Stimulated activated CD4-positive, alpha-beta T cell treated with anti-CD3 and anti-CD28 coated beads, TNF-alpha, amount 100 ng/mL, for 1 hour (primary cell): ENCODE measurements at places on chromosomes 7 and 10.
A peak's percentile ranks its signal among the peaks of the same experiment; 100 is the strongest.

GRCh38 chr10:44985175-44985681 is 6.6 kb upstream of the DEPP1 start:
- DNase-seq = no peak

GRCh38 chr7:38740041-38740440 is 108.9 kb upstream of the AMPH start:
- no peak for DNase-seq

DNA sequence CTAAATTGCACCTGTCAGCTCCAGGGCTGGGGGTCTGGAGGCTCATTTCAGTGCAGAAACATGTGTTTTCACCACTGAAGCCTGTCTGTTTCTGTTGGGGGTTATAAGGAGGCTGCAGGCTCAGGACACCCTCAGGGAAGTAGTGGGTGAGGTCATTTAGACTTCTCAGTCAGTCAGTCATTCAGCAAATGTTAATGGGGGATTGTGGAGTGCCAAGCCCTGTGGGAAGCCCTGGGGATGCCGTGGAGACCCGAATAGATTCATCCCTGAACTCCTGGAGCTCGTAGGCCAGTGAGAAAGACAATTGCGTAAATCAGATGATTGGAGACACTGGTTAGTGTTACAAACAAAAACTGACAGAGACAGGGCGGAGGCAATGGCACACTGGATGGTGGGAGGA is 19.2 kb downstream of the LHPP start:
- DNase-seq = no peak

- DNase-seq = no peak
Observed at GRCh38 chr7:29443552-29443951, 120.1 kb upstream of the PRR15 start.

DNA sequence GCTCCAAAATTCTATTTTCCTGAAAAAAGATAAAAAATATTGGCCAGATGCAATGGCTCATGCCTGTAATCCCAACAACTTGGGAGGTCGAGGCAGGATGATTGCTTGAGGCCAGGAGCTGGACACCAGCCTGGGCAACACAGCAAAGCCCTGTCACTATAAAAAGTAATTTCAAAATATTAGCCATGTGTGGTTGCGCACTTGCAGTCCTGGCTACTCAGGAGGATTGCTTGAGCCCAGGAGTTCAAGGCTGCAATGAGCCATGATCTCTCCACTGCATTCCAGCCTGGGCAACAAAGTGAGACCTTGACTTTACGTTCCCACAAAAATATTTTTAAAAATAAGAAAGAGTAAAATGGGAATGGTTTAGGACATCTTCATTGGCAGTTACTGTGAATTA is 104.1 kb upstream of the AFAP1L2 start:
- no peak for DNase-seq

- DNase-seq = no peak
Observed at GRCh38 chr7:156544919-156545715, 95.5 kb upstream of the RNF32 start.

DNA sequence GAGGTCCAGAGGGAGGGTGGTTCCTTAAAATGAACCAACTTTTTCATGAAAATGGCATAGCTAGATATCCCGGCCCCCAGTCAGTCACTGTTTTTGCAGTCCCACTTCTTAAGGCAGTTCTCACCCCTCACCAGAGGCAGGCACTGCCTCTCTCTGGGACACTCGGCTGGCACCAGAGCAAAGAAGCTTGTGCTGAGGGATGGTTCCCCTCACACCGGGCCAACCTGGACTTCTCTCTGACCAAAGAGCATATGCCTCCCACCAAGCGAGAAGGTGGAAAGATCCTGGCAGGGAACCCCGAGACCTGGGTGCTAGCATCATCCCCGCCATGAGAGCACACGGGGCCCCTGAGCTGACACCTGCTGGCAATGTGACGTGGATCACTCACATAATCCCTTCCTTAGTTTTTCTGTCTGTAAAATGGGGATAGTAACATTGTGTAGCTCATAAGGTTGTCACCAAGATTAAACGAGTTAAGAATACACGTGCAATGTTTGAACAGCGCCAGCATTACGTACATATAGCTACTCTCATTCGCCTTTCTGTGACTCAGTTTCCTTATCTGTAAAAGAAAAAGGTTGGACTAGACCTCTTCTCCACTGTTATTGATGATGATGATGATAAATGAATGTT is 88.5 kb downstream of the PARP12 start:
- DNase-seq = no peak

- no peak for DNase-seq
Observed at GRCh38 chr10:92125144-92125543, 165.7 kb downstream of the CPEB3 start.

DNA sequence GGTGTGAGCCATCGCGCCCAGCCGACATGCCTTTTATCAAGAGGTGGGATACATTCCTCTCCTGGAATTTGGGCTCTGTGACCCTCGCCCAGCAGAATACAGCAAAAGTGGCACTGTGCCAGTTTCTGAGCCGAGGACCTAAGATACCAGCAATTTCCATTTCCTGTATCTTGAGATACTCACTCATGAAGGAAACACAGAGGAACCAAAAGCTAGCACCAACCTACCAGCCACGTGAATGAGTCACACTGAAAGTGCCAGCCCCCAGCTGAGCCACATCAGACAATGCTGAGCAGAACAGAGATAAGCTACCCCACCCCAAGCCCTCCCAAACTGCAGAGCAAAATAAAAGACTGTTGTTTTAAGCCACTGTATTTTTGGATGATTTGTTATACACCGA is 56.3 kb downstream of the CACUL1 start:
- DNase-seq = peak; percentile 72

- peak; percentile 24 for DNase-seq
Observed at GRCh38 chr10:91798649-91799611, 704 bp downstream of the TNKS2 start.

- DNase-seq = no peak
Observed at GRCh38 chr10:98431016-98431415, 15.7 kb downstream of the HPS1 start.

GRCh38 chr10:112875476-112876267 is 74.4 kb upstream of the TCF7L2 start:
- no peak for DNase-seq

GRCh38 chr7:42972699-42973500 is 40.7 kb downstream of the MRPL32 start:
- DNase-seq = no peak

DNA sequence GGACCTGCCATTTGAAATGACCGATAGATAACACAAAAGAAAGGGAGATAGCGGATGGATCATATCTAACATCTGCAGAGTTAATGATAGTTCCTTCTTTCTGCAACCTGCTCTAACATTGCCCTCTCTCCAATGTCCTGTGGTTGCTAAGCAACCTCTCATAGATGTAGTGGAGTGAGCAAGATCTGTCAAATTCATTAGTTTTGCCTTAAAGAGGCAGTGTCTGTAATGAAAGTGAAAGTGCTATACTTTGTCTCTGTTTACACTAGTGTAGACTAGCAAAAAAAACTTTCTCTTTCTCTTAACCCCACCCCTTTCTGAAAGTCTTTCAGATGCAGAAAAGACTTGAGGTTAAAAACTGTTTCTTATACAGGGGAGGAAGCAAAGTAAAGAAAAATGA is 1196.9 kb downstream of the SORCS3 start:
- DNase-seq = no peak

- DNase-seq = no peak
Observed at GRCh38 chr10:20087353-20087752, 271.1 kb downstream of the PLXDC2 start.

DNA sequence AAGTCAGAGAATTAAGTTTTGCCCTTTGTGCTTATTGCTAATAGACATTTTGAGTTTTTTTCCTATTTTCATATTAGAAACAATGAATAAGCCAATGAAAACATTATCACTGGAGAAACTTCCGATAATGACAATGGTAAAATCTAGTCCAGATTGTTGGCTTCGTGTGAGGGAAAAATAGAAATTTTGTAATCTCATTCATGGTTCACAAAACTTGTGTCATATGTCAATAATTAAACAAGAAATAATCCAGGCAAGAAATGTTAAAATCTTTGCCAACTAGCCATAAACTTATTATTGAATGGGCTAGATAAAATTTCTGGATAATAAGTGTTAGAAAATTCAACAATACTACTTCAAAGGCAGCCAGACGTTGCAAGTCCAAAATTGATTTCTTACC is 36.6 kb downstream of the RNLS start:
- no peak for DNase-seq

DNA sequence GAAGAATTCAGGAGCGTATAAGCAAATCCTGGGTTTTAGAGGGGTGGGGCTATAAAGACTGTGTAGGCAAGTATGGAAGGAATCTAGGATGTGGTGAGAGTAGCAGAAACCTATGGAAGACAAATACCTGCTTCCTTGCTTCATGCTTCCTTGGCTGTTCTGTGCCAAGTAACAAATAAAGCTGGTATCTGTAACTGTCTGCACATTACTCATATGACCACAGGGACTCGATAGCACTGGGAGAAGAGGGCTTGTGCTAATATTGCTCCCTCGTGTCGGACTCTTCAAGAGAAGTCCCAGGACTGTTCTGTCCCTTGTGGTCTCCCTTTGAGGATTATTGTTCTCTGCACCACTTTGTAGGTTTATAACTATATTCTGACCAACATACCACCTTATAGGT is 11.5 kb upstream of the GIMAP7 start:
- DNase-seq = no peak

DNA sequence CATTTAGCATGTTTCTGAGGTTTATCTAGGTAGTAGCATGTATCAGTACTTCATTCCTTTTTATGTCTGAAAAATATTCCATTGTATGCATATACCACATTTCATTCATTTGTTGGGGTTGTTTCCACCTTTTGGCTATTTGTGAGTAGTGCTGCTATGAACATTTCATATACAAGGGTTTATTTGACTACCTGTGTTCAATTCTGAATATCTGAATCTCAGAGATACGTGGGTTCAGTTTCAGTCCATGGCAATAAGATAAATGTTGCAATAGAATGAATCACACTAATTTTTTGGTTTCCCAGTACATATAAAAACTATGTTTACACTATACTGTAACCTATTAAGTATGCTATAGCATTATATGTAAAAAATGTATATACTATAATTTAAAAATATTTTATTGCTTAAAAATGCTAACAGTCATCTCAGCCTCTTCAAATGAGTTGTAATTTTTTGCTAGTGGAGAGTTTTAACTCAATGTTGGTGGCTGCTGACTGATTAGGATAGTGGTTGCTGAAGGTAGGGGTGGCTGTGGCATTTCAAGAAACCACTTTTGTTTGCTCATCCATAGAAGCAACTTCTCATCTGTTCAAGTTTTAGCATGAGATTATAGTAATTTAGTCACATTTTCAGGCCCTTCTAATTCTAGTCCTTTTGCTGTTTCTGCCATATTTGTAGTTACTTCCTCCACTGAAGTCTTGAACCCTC is 13.9 kb downstream of the PLEKHA1 start:
- DNase-seq = no peak

GRCh38 chr10:81603106-81603620 is 271.8 kb upstream of the NRG3 start:
- DNase-seq = no peak

GRCh38 chr10:101843032-101844021 is at the start of gene KCNIP2:
Gene KCNIP2, minus strand, starts transcription at chr10:101843800. Its CDS starts 232 bp downstream, at chr10:101843568.
- DNase-seq = no peak

GRCh38 chr7:115679976-115680375 is 350.6 kb downstream of the TFEC start:
- DNase-seq = no peak

DNA sequence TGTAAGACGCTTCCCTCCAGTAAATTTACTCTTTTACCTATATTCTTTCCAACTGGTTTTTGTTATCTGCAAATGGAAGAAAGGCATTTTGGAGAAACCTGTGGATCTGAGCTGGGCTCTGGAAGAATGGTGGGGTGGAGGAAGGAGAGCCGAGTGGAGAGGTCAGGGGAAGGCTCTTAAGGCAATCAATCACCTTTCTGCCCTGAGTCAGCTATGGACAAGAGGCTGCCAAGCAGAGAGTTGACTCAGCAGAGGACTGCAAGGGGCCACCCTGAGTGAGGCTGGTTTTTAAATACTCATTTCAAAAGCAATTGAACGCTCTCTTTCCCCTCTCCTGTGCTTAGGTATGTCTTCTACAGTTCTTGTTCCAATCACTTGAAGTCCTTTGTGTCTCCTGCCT is 81.8 kb downstream of the SPAG6 start:
- no peak for DNase-seq

- no peak for DNase-seq
Observed at GRCh38 chr7:110669410-110669809, 421.5 kb upstream of the LRRN3 start.

DNA sequence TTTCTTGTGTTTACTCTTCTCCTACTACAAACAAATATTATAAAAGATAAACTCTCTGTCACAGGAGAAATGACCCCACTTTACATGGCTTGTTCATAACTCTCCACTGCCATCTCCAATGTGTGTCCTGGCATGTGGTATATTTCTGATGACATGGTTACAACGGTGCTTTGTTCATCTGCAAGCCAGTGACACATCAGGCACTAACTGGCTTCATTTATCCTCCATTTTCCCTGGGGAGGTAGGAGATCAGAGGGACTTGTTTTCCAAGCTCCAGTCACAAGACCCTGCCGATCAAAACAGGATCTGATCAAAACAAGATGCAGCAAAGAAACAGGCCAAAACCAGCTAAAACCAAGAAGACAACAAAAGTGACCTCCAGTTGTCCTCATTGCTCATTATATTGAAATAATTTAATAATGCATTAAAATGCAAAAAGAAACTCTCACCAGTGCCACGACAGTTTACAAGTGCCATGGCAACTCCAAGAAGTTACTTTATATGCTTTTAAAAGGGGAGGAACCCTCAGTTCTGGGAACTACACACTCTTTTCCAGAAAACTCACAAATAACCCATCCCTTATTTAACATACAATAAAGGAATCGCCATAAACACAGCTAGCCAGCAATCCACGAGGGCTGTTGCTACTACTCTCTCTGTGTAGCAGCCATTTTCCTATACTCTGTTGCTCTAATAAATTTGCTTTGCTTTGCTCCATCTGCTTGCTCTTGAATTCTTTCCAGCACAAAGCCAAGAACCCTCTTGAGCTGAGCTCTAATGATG is 224.2 kb downstream of the XPNPEP1 start:
- DNase-seq = no peak

- DNase-seq = no peak
Observed at GRCh38 chr10:13311177-13311575, 11.3 kb upstream of the PHYH start.

DNA sequence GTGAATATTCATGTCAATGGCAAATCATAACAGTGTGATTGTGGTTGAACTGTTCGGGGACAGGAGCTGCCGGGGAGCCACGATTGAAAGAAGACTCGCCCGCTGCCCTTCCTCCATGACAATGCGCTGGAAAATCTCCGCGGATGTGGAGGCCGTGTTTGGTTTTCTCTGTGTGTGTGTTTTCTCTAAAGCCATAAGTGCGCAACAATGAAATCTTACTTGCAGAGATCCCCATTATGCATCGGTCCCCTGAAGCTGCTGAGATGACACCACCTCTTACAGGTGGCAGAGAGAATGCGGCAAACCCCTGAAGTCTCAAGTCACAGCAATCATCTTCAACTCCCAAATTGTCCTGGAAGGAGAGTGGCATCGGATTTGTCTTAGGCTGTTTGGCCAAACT is 442.3 kb upstream of the MKI67 start:
- no peak for DNase-seq

DNA sequence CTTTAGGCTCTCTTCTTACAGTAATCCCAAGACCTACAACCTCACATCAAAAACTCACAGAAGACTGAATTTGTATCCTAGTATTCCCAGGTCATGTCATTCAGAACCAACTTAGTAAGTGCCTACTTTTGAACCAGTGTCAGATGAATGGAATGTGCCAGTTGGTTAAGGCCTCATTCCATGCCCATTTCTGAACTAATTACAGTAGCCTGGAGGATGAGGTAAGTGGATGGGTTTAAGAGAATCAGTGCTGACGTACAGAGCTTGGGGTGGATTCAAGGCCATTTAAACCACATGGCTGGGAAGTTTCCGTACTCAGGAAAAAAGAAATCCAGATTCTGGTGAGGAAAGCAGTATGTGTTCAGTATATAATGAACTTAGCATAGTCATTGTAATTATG is 21.9 kb upstream of the FOXP2 start:
- no peak for DNase-seq
